ENCODE measurements at places on chromosomes 7 and 10.

GRCh38 chr10:35633006-35633980 is 8.8 kb downstream of the FZD8 start:
- no peak for DNase-seq

- no peak for DNase-seq
These were observed 21.3 kb upstream of the ZNF467 start for GRCh38 chr7:149794661-149795060.

- DNase-seq = no peak
These were observed 29.5 kb upstream of the COBL start for GRCh38 chr7:51346126-51346525.

DNA sequence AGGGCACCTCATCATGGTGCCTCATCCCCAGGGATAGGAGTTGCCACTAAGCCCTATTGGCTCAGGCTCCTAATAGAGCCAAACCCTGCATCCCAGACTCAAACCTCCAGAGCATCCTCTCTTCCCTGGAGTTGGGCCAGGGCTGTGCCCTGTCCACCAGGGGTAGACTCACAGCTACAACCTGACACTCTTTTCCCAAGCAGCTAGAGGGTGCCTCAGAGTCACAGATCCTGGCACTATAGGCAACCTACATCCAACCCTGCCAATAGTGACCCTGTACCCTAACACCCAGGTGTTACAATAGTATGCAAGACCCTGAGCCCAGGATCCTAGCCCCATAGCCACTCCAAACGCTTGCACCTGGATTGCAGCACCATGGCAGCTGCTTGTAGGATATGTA is 64.0 kb upstream of the PLA2G12B start:
- DNase-seq = no peak

DNA sequence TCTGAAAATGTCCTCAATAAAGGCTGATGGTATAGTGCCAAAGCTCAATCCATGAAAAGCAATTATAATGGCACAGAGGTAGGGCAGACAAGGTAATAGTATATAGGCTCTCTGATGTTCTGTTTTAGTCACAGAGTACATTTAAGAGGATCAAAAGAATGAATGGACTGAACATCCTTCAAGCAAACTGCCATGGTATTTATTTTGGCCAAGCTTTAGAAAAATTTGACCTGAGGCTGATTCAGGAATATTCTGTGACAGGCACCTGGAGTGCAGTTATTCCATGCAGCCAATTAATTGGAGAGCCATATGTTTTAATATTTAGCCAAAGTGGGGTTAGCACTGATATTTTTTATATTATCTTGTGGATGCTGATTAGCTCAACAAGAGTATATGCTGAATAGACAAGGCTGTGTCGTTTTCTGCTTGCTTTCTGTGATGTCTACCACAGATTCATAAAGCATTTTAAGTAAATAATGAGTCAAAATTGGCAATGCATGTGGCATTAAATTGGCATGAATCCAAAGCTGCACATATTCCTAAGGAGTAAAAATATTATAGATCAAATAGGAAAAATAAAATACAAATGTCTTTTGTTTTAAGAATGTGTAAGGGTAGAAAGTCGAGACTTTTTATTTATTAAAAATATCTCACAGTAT is 177.4 kb downstream of the PCLO start:
- DNase-seq = no peak

DNA sequence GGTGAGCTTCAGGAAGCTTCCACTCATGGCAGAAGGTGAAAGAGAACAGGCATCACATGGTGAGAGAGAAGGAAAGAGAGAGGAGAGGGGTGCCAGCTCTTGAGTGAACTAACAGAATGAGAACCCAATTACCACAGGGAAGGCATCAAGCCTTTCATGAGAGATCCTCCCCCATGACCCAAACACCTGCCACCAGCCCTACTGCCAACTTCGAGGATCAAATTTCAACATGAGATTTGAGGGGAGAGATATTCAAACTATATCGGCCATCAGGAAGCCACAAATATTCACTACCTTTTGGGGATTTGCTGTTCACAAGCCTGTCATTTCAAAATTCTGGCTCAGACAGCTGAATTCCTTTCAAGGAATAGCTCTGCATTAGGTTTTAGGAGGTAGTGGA is 39.9 kb upstream of the SMNDC1 start:
- no peak for DNase-seq

DNA sequence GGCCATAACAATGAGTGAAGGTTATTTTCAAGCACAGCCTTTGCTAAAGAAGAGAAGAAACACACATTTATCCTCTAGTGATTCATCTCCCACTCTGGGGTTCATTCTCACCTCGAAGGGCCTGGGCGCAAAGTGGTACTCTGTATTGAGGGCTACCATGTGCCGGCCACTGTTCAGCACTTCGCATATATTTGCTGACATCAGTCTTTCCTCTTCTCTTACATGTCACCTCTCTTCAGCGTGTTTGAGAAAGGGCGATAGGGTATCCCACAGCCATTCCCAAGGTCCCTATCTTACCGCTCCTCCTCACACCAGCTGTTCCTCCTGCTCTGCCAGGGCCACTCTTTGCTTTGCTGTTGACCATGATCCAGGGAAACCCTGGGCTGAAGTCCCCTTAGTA is 48.8 kb upstream of the ECHDC3 start:
- no peak for DNase-seq

DNA sequence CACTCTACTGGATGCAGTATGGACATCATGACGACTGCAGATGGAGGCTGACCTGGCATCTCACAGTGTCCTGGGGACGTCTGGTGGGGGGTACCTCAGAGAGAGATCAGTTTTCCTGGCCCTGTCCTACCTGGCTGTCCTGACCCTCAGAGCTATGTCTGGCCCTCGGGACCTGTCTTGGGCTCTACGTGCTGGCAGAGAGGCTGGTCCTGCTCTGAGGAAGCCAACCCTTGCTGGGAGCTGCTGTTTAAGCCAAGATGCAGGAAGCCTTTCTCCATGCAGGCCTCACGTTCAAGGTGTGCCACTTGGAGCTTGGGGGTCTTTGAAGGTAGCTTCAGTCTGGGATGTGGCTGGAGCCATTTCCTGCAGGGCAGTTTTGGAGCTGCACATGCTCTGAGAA is 42.1 kb upstream of the CXCL12 start:
- DNase-seq = no peak

DNA sequence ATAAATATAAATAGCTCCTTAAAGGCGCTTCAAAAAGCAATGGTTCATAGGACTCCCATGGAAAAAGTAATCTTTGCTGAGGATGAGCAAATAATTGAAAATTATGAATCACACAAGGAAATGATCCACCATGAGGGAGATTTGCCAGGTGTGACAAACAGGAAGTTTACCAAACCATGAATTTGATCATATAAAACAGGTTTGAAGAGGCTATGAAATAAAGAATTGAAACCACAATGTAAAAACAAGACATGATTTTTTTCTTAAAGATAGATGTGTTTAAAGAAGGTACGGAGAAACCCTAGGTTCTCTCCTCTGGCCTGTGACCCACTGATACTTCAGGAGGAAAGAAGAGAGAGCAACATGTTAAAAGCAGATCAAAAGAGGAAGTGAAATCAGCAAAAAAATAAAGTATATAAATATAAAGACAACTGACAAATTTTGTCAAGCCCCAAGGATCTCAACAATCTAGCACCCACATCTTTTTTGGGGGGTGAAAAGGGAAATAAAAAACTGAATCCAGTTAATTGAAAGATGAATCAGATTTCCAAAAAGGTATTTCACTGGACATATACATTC is 111.3 kb upstream of the ASAH2 start:
- DNase-seq = no peak

DNA sequence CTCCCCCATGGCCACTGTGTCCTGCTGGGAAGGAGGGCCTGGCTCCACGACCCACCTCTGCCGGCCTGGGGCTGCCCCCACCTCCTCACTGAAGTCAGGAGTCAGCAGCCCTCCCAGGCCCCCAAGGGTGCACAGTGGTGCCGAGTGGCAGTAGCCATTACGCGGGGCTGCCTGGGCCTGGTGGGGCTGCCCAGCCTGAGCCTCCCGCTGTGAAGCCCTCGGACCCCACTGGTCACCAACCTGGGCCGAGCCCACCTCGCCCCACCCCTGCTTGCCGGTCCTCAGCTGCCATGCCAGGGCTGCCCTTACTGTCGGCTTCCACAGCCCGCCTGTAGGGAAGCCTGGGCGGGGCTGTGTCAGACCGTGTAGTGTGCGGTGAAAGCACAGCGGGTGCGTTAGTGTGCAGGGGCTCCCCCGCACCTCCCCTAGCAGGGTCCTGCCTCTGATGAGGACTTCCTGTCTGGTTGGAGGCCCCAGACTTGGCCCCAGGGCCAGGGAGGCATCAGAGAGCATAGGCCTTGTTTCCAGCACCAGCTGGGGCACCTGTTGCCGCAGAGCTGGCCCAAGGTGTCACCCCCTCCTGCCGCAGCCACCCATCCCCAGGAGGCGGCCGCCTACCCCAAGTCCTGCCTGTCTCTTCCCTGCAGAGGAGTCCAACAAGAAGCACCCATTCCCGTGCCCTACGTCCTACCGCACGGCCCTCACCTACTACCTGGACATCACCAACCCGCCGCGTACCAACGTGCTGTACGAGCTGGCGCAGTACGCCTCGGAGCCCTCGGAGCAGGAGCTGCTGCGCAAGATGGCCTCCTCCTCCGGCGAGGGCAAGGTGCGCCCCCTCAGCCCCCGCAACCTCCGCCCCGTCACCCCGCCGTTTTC is 10.0 kb downstream of the TMEM120A start:
- no peak for DNase-seq

GRCh38 chr7:122949186-122949585 is 46.3 kb downstream of the TAS2R16 start:
- DNase-seq = no peak

- DNase-seq = no peak
These were observed 92.1 kb downstream of the HIP1 start for GRCh38 chr7:75646571-75647102.

DNA sequence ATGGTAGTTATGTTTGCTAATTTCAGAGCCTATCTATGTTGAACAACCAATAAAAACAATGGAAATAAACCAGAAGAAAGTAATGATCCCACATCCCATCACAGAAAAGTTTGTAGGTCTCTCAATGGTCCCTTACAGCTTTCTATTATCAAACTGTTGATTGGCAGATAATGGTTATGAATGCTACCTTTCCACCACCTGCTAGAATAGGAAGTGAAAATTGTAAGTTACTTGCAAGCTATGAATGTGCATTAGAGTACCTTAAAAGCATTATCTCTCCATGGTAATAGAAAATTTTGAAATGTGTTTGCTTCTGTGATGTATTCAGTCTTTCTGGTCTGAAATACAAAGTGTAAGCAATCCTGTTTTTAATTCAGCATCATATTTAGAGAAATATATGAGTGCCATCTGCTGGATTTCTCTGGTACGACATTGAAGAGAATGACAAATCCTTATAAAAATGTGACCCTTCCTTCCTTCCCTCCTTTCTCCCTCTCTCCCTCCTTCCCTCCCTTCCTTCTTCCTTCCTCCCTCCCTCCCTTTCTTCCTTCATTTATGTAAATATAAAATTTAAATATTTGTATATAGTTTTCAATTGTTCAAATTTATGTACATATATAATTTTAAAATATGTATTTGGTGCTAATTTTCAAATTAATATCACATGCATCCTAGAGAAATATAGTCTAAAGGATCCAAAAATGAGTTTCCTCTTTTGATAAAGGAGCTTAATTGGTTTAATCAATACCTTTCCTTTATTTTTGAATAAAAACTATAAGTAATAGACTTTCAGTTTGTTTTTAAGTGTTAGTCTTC is 41.4 kb upstream of the PNLIPRP3 start:
- no peak for DNase-seq

DNA sequence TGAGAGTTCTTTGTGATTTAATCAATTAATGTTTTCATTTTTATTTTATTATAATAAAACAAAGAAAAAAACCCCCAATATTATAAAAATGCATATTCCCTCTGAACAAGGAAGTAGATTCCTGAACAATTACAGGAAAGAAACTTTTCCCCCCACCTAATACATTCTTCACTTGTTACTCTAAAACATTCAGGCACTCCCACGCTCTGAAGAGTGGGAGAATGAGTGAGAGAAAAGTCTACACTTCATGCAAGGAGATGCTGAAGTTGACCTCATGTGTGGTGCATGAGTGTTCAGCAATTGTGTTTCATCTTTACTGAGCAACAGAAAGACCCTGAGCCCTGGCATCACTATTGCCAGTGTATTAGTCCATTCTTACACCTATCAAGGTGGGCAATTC is 244.2 kb upstream of the IGFBP3 start:
- DNase-seq = no peak

GRCh38 chr10:5449227-5449626 is 36.9 kb downstream of the NET1 start:
- no peak for DNase-seq

DNA sequence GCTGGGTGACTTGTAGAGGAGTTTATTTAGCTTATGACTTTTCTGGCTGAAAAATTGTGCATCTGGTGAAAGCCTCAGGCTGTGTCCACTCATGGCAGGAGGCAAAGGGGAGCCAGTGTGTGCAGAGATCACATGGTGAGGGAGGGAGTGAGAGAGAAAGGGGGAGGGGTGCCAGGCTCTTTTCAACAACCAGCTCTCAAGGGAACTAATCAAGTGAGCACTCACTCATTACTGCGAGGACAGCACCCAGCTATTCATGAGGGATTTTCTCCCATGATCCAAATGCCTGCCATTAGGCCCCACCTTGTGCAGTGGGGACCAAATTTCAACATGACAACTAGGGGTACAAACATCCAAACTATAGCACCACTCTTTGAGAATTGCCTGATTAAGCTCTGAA is 590.2 kb downstream of the MAGI2 start:
- no peak for DNase-seq

DNA sequence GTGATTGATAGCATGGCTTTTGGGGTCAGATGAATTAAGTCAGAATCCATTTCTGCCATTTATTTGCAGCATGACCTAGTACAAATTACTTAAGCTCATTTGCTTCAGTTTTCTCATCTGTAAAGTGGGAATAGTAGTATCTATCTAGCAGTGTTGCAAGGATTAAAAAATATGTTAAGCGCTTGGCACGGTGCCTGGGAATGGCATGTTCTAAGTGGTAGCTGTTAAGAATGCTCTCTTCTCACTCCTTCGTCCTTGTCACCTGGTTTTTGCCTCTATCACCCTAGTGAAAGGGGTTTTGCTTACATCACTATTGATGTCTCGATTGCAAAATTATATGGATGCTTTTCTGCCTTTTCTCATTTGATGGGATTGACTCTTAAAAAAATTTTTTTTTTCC is 7.4 kb downstream of the TMEM248 start:
- DNase-seq = no peak

GRCh38 chr10:101130984-101131961 is at the start of gene TLX1:
Gene TLX1, plus strand, starts transcription at chr10:101131300. Its CDS starts 242 bp downstream, at chr10:101131542.
- no peak for DNase-seq

Measured in activated naive CD8-positive, alpha-beta T cell treated with anti-CD3 and anti-CD28 coated beads, Interleukin-2, amount 50 U/mL, for 16 hours (primary cell).